Caki2 (cell line): ENCODE measurements at places on chromosomes 5 and 9.

DNA sequence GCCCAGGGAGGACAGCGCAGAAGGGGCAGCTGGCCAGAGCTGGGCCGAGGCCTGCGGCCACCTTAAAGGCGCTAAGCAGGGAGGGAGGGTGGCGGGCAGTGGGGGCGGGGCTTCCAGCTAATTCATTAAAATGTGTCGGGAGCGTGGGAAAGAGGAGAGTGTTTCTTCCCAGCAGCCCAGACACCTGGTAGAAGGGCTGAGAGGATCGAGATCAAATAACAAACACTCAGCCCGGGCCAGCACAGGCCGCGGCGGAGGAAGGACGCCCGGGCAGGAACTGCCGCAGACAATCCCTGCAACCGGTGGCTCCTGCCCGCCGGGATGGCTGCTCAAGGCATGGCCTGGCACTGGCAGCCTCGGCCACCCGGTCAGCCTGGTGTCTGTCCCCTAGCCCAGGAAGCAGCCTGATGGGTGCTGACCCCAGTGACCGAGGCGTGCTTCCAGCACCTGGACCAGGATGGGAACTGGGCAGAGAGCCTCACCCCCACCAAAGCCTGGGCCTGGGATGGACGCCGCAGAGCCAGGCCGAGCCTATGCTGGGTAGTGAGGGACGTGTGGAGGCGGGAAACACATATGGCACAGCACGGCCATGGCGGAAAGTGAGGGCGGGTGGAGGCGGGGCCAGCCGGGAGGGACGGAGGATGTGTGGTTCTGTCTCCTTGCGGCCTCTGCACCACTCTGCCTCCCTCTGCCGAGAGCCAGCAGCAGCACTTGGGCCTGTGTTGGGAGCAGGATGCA is 3.2 kb upstream of the NRARP start:
- DNase-seq, result no peak

DNA sequence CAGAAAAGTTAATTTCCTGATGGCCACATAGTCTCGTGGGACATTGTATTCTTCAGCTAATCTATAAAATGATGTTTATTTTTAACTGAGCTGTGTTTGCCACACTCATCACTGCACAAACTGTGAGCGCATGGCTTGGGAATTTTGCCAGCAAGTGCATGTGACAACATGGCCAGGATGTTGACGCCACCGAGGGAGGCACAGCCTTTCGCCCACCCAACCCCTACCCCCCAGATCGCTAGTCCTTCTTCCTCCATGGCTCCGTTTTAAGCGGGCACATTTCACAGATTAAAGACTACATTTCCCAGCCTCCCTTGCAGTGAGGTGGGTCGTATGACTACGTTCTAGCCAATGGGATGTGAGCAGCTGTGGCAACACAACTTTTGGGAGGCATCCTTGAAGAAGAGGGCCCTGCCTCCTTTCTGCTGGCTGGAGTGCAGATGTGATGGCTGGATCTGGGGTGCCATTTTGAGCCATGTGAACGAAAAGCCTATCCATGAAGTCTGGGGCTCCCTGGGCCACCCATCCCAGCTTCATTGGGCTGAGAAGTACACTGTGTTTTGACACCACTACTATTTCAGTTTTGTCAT is 7.9 kb downstream of the NRARP start:
- DNase-seq, result peak; percentile 80

- no peak for DNase-seq
These were observed 353.5 kb upstream of the RFX3 start for GRCh38 chr9:3879315-3879714.

GRCh38 chr5:155996123-155996522 is 330.8 kb upstream of the SGCD start:
- DNase-seq, result no peak

GRCh38 chr9:123952641-123953495 is 22.9 kb upstream of the DENND1A start:
- DNase-seq, result no peak

GRCh38 chr9:113503613-113504211 is 40.2 kb downstream of the RGS3 start:
- DNase-seq, result no peak

GRCh38 chr5:58927181-58927580 is 344.3 kb downstream of the RAB3C start:
- no peak for DNase-seq
